ENCODE measurements at places on chromosomes 6 and 20.

DNA sequence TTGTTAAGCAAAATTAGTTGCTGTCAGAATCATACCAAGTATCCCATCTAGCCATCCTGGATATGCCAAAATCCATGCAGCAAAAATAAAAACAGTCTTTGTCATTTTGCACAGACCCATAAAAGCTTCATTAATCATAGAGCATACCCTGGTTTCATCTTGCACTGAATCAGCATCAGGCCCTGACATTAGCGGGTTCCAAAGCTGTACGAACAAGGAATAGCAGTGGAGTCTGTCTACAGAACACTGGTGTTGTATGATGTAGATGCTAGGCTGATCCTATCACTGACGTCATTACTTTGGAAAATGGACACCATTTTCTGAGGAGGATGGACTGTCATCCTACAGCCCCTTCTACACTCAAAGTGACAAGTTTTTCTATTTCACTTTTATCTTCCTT, 315.6 kb downstream of the ESR1 start:
- DNase-seq, result no peak

DNA sequence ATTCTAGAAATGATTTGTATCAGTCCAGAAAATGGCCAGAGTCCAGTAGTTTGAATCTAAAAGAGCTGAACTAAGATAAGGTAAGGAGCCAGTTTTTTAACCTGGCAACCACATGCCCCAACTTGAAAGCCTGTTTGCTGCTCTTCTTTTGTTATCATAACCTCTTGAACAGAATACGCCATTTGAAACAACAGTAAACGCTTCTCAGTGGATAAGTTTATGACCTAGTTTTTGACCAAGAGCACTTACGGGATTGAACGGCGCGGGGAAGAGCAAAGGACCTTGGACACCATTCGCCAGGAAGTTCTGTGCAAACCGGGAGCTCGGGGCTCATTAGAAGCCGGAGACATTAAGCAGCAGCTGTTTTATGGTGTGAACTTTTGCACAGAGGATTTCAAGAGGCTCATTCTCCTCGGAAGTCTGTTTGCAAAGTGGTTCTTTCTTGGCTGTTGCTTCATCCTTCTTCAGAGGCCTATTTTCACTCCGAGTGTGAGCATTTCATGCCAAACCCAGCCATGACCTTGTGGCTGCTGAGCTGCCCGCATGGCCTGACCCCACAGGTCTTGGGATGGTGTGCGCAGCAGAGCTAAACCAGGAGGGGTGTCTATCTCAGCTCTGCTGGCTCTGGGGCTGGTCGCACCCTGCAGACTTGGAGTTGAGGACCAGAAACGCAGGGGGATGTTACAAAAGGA, 215.1 kb downstream of the SOX4 start:
- DNase-seq, result no peak

DNA sequence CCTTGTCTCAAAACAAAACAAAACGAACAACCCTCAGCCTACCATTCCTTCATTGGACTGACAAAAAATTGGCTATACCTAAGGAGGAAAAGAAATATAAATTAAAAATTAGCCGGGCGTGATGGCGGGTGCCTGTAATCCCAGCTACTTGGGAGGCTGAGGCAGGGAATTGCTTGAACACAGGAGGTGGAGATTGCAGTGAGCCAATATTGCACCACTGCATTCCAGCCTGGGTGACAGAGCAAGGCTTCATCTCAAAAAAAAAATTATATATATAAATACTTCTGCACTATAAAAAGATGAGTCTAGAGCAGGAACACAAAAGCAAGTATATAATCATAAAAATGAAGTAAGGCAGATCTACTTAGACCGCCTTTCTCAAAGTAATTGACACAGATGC, 109.8 kb downstream of the CRYBG1 start:
- no peak for DNase-seq

DNA sequence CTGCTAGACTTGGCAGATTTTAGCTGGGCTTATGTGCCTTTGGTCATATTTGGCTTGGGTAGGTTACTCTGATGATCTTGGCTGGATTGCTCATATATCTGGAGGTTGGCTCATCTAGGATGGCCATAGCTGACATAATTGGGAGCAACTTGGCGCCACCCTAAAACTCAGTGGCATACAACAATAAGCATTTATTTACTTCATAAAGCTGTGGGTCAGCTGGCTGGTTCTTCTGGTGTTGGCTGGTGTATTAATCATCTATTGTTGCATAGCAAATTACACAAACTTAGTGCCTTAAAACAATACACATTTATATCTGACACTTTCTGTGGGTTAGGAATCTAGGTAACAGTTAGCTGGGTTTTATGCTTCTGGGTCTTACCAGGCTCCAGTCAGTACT, 297.3 kb upstream of the JAG1 start:
- no peak for DNase-seq

DNA sequence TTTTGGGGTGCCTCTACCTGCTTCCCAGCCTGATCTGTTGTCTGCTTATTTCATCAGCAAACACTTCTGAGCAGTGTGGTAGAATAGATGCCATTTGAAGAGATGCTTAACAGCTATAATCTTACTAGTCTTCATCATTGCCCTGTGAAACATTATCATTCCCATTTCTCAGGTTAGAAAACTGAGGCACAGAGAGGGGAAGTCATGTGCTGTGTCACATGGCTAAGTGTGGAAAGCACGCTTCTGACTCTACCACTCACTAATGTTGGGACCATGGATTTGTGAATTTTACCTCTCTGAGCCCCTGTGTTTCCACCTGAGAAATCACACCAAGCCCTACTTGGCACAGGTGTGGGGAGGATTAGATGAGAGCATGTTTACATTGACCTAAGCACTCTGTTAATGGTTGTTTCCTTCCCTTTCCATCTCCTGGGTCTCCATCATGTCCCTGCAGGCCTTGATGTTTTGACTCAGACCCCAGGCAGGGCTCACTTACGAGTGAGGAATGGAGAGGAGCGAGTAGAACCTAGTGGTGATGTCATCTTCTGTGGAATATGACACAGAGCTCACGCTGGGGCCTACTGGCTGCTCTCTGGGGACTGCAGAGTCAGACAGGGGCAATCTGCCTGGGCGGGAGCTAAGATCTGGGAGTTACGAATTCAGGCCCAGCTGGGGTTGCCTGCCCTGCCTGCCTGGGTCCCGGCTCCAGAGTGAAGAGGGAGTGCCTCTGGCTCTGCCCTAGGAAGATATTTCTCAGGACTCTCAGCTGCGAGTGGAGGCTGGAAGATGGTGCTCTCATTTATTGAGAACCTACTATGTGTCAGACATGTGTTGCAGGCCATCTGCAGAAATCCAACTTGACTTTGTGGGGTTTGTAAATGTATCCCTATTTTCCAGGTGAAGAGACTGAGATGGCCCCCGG, 64.3 kb downstream of the CDH22 start:
- DNase-seq, result no peak

GRCh38 chr6:170355661-170356060, 49.1 kb downstream of the FAM120B start:
- no peak for DNase-seq

DNA sequence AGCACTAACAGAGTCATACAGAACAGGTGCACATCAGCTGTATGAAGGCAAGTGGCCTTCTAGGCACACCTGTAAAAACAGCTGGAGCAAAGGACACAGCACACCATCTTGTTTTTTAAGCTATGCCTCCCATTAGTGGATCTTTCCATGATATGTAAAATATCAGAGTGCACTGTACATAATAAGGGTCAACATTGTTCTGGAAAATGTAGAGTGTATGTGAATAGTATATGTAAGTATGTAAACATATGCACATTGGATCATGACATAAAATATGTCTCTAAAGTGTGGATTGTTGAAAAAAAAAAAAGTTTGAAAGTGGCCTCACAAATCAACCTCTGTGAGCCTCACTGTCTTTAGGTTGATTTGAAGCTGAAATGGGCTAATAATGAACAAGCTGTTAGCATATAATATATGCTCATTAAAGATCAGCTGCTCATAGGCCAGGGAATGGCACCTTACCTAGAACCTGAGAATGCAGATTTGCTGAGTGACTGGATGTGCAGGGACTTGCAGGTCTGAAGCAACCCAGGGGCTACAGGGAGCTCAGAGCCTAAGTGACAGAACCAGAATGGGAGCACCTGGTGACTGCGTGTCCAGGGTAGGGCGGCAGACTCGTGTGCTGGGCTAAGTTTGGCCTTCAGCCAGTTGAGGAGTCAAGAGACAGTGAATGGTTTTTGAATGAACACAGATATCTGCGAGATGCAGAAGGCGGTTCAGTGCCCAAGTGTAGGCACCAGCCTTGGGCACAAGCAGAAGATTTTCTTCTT, 198.6 kb downstream of the TMEM242 start:
- no peak for DNase-seq

- DNase-seq, result no peak
These were observed 315.9 kb downstream of the TFAP2A start for GRCh38 chr6:10098756-10099528.

- DNase-seq, result no peak
These were observed 51.1 kb downstream of the MYLIP start for GRCh38 chr6:16179970-16180431.

DNA sequence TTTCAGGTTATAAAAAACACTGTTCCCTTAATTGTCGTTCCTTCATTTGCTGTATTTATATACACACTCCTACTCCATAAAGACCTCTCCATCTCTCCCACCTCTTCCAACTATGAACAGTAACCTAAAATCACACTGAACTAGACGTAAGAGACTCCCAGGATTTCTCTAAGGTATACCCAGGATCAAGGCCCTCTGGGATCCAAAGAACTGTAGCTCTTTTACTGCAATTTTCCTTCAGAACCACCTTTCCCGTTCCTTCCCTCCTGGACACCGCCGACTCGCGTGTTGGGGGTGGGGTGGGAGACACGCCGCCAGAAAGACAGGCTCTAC, 680 bp downstream of the LATS1 start:
- no peak for DNase-seq

GRCh38 chr6:18931086-18931485, 543.9 kb downstream of the RNF144B start:
- DNase-seq, result no peak

DNA sequence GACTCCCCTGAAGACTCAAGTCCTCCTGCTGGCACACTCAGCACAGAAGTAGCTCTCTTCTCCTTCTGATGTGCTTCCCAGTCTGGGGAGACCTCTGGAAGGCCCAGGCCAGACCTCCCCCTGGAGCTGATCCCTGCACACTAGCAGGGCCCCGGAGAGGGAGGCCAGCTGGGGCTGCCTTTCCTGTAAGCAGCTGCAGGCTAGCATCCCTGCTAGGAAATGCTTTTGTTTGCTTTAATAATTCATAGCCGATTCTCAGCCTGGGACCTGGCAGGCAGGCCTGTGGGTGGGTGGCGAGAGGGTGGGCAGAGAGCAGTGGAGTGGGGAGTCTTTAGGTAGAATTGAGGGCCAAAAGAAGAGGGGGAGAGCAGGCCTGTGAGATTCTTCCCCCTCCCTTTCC, 5.2 kb downstream of the EBF4 start:
- DNase-seq, result no peak

- DNase-seq, result no peak
These were observed 48.3 kb upstream of the TRAF3IP2 start for GRCh38 chr6:111653979-111654378.

DNA sequence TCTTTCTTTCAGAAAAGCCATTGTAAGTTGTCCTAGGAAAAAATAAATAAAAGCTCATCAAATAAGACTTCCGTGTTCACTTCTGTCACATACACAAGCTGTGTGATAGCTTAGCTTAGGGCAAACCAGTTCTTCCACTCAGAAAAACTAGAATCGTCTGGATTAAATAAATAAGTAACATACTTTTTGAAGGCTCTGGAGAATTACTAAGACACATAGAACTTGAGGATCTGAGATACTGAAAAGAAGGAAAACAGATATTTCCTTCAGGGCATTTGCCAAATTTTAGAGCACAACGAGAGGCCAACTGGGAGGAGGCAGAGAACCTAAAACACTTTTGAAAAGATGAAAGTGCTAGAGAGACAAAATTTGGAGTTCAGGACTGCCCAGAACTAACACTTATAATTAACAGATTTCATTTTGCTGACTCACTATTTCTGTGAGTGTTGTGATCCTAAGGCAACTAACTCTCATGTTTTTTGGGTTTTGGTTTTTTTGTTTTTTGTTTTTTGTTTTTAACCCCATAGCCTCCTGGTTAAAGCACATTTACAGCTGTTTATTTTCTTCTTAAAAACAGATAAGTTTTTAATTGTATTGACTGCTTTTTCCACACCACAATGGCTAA, 38.7 kb upstream of the THEMIS start:
- DNase-seq, result no peak

DNA sequence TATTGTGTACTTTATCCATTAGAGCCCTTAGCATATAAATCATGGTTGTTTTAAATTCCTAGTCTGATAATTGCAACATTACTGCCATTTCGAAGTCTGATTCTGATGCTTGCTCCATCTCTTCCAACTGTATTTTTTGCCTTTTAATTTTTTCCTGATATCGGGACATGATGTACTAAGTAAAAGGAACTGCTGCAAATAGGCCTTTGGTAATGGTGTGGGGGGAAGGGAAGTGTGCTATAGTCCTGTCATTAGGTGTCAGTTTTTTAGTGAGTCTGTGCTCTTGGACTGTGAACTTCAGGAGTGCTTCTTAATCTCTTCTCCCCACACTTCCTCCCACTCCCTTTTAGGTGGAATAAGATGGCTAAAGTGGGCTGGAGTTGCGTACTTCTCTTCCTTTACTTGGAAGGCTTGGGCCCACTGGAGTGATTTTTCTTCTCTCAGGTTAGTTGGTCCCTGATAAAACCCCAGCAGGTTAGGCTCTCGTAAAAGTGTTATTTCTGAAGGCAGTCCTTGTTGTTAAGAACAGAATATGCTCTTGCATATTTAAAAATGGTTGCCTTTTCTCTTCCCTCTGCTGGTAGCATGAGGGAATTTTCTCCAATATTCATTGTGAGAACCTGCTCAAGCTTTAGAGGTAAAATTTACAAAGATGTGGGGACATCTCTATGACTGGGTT, 18.1 kb downstream of the STXBP5 start:
- DNase-seq, result no peak

GRCh38 chr20:20821484-20822260, 109.2 kb upstream of the RALGAPA2 start:
- DNase-seq, result no peak

GRCh38 chr20:5638023-5638422, 112.2 kb upstream of the SHLD1 start:
- DNase-seq, result no peak

DNA sequence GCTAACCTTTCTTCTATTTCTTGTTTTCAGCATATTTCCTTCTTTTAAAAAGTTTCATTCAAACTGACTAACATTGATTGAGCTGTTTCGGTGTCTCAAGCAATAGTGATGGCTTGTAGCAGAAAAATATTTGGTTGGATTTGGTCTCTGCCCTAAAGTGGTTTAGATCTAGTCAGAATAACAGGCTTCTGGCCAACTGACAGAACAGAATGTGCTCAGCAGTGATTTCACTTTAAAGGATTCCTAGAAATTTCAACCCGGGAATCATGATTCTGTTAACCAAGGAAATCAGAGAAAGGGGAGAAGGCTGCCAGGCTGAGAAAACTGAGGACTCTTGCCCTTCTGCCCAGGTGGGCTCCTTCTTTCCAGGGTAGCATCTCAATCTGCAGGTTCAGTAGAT, 16.6 kb upstream of the GSTA1 start:
- DNase-seq, result no peak

Measured in T-helper 17 cell (primary cell).